WERI-Rb-1 (cell line): ENCODE measurements at places on chromosomes 1 and 21.

GRCh38 chr1:42779725-42780124 is 5.1 kb upstream of the TMEM269 start:
- no peak for DNase-seq

DNA sequence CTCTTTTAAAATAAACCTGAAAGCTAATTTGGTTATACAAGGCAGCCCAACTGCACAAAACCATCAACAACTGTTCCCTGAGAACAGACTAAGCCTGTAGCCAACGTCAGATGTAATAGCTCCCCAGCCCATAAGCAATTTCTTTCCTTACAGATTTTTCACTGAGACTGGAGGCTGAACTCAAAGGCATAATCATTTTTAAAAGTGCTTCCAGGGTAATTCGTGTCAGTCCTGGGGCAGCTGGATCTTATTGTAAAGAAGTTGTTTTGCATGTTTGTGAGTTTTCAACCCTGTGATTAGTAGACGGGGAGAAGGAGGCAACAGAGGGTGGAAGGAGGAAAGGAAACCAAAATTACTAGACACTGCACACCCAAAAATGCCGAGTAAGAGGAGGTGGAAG is 3.2 kb downstream of the DPT start:
- DNase-seq, result no peak

GRCh38 chr1:94971491-94971924 is 44.6 kb upstream of the CNN3 start:
- DNase-seq, result no peak

- no peak for DNase-seq
These were observed 122.0 kb downstream of the GLIS1 start for GRCh38 chr1:53616927-53617326.

GRCh38 chr1:58811303-58811702 is 27.5 kb upstream of the JUN start:
- DNase-seq, result no peak

- DNase-seq, result no peak
These were observed 43.7 kb downstream of the ST7L start for GRCh38 chr1:112575154-112575804.
